Fibroblast of mammary gland (primary cell): ENCODE measurements at places on chromosomes 3 and 15.

DNA sequence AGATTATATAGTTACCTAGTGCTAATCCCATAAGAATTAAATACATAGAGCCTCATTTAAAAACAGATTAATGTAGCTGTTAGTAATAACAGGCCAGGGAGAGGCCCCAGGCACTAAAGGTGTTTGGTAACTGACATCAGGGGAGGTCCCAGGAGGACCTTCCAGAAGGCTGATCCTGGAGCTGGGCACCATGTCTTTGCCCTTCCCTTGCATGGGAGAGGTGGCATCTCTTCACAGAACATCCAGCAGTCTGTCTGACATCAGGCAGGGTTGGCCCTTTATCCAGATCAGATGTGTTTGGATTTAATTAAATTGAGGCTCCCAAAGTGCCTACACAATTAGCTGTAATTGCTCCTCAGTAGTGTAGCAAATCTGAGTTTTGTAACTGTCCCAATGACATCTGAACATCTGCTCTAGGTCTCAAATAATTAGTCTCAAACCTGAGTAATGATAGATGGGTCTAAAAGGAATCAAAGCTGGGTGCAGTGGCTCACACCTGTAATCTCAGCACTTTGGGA lies 53.0 kb downstream of the RLBP1 start:
- no peak for DNase-seq

DNA sequence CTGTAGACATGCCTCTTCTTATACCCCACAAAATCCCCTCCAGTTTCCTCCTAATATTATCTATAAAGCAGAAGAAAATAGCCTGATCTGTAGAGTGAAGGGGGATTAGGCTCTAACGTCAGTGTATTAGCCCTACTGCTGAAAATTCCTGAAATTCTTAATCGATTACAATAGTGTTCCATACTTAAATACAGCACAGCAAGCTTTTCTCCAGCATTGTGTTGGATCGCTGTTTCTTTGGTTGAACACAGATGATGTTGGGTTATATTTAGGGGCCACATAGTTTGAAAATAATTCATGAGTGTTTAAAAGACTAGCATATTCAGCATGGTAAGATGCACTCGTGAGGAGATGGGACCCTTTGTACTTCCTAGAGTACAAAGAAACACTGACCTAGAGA lies 52.5 kb downstream of the PIAS1 start:
- peak; percentile 14 for DNase-seq

DNA sequence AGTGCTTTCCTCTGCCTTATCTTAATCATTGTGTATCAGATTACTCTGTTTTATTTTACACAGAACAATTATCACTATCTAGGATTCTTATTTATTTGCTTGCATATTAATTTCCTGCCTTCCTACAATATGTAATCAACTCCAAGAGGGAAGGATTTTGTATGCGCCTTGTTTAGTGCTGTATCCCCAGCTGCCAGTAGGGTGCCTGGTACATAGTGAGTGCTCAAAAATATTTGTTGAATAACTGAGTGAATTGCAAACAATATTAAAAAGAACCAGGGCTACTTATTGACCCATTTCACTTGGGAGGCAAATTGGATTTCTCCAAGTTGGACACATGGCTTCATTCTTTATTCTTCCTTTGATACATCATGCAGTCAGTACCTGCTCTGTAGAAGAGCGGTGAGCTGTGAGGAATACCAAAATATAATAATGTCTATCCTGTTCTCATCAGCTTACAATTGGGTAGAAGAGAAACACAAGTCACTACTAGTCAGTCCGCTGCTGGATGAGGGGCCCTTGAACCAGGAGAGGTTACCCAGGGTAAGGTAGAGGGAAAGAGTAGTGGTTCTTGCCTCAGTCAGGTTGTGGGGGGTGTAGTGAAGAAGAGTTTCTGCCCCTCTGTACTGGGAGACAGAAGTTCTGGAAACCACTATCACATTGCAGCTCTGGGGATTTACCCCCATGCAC lies 233.9 kb upstream of the ZBTB20 start:
- no peak for DNase-seq

GRCh38 chr3:85979034-85979433 lies 1011.9 kb downstream of the VGLL3 start:
- DNase-seq = no peak

DNA sequence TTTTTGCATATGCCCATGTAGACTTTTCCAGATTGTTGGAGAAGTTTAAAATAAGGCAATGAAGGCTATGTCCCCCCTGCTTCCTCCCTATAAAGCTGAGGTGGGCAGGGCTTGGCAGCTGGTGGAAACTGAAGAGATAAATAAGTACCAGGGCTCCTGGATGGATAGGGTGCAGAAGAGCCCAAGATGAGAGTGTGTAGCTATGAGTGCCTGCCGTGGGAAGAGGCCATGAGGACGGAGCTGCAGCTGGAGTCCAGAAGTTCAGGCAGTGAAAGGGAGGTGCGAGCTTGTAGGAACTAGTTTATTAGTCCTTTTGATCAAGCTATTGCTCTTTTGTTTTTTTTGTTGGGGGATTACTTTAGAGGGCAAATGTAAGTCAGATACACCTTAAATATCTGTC lies 52.4 kb downstream of the PHLDB2 start:
- no peak for DNase-seq

DNA sequence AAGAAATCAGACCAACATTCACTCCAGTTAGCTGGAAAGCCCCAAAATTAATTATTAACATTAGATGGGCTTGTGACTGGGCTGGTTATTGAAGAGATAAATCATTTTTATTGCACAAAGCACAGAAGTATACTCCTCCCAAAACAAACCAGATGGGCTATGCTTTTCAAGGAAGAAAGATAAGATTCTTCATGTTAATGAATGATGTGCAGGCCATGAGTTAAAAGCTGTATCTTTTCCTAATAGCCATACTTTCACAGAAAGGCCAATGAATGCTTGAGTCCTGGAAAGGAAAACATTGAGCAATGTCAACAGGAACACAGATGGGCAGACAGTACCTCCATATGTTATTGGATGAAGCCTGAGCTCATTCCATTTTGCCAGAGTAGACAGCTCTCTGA lies 55.4 kb downstream of the OCA2 start:
- DNase-seq = no peak

DNA sequence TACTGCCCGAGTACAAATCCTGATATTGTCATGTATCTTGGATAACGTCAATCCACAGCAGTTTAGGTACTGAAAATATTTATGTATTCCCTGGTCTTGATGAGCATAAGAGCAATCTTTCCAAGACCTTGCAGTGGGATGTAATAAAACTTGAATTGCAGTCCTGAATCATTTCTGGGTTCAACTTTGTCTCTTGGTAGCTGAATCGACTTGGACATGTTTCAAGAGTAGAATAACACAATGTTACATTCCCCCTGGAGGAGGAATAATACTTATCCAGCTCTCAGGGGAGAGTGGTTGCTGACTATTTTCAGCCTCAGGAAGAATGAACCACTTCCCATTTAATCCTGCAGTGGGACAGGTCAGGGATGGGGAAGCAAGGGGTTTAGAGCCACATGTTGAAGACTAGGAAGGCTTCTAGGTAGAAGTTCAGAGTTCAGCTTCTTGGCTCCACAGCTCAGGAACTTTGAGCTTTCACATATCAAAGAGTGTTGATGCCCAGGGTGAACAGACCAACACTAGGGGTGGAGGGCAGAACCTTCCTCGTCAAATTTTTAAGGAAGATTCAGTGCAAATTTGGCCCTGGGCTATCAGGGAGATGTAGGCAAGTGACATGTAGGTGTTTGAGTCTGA lies 43.4 kb upstream of the GPD1L start:
- peak; percentile 59 for DNase-seq

- DNase-seq = peak; percentile 61
Observed at GRCh38 chr15:63176302-63176701, 13.1 kb upstream of the RAB8B start.

DNA sequence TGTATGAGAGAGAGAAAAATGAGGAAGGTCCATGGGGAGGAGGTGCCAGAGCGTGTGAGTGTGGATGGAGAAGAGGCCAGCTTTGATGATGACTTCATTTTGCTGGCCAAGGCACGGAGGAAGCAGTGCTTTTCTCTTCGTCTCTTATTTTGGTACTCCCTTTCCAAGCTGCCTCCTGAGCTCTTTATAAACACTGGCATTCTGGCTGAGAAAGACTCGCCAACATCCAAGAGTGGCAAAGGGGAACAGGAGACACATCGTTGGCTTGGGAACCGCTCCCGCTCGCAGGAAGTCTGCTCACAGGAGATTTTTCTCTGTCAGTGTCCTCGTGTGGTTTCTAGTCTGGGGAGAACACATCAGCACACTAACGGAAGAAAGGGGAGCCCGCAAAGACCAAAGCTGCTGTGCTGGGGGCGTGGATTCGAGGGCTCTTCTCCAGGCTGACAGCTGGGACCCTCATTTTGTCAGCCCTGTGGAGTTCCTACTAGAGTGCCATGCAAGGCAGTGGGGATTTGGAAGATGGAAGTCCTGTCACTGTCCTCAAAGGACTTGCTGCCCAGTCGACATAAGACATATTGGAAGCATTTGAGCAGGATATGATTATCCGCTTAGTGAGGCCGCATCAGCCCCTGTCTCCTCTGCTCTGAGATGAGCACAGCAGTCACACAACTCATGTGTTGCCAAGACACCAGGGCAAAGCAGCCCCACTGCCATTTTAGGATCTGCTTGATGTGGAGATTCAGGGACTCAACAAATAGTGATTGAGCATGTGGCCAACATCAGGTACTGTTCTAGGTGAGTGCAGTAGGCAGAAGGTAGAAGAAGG lies 8.0 kb upstream of the SEMA4B start:
- DNase-seq = no peak

GRCh38 chr3:73855813-73856212 lies 231.1 kb upstream of the PDZRN3 start:
- no peak for DNase-seq

GRCh38 chr15:40069178-40070165 lies 30.5 kb upstream of the SRP14 start:
- DNase-seq = no peak

DNA sequence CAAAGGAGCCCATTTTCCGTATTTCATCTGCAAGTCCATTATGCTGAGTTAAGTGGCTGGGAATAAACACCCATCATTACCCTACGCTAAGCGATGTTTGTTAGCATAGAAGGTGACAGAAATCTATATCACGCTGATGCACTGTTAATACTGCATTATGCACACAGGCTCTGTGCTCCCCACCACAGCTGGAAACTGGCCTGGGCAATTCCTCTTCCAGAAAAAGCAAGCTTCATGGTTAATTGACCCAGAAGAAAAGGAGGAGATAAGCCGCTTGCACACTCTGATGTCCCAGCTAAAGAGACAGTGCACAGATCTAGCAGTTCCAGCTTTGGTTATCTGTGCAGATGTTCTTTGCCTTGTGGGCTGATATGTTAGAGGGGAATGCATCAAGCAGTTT lies 232.6 kb downstream of the NTRK3 start:
- no peak for DNase-seq

- DNase-seq = peak; percentile 94
Observed at GRCh38 chr3:72336821-72337479, 511.3 kb downstream of the SHQ1 start.

GRCh38 chr3:16844791-16845190 lies 40.0 kb upstream of the PLCL2 start:
- no peak for DNase-seq

DNA sequence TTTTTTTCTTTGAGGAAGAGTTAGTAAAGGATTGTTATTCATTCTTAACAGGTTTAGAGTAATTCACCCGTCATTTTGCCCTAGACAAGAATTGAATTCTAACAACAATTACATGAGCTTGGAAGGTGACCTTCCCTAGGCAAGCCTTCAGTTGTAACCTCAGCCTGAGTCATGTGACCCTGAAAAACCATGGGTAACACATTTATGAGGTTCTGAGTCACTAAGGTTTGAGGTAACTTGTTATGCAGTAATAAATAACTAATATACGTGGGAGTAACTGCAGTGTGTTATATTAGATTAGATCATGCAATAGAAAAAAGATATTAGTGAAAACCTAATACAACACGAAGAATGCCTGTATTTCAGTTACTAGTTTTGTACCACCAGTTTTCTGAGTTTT lies 237.6 kb upstream of the NDN start:
- DNase-seq = no peak

DNA sequence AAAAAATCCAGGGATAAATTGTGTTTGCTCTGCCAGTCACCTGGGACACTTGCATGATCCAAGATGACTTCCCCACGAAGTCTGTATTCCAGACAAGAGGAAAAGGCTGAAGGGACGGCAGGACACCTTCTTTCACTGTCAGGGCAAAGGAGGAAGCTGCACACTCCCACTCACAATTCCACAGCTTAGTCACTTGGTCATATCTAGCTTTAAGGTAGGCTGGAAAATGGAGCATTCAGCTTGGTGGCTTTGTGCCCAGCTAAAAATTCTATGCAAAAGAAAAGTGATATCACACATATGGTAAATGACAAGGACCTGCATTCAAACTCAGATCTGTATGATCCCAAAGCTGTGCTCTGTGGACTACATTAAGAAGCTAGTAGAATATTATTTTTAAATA lies 109.2 kb upstream of the TPM1 start:
- no peak for DNase-seq

GRCh38 chr3:152021951-152022461 lies 148.6 kb downstream of the SUCNR1 start:
- DNase-seq = peak; percentile 53

DNA sequence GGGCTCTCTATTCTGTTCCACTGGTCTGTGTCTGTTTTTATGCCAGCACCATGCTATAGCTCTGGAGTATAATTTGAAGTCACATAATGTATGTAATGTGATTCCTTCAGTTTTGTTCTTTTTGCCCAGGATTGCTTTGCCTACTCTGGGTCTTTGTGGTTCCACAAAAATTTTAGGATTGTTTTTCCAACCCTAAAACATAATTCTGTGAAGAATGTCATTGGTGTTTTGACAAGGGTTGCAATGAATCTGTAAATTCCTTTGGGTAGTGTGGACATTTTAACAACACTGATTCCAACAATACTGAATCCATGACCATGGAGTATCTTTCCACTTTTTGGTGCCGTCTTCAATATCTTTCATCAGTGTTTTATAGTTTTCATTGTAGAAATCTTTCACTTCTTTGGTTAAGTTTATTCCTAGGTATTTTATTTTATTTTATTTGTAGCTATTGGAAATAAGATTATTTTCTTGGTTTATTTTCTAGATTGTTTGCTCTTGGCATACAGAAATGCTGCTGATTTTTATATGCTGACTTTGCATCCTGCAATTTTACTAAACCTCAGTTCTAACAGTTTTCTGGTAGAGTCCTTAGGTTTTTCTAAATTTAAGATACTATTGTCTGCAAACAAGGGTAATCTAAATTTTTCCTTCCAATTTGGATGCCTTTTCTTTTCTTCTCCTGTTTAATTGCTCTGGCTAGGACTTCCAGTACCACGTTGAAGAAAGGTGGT lies 29.7 kb downstream of the TJP1 start:
- no peak for DNase-seq

DNA sequence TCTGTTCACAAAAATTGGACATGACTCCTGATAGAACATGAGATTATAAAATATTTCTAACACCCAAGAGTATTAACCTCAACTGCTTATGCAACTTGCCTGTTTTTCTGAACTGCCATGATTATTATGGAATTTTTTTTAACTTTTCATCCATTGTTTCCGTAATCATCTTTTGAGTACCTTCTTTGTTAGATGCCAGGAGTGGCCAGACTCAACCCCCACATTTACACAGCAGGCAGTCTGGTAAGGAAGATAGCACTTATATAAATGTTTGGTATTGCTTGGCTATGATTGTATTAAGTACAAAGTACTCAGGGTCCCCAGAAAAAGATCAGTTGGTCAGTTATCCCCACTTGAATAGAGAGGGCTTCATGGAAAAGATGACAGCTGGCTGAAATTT lies 74.3 kb downstream of the CRYBG3 start:
- DNase-seq = no peak

- DNase-seq = no peak
Observed at GRCh38 chr3:184741798-184742675, 30.2 kb upstream of the MAGEF1 start.

- DNase-seq = peak; percentile 94
Observed at GRCh38 chr3:149657926-149658743, at the start of gene WWTR1. WWTR1 (minus strand) TSS chr3:149658025; CDS start chr3:149657306, 719 bp downstream.

- DNase-seq = no peak
Observed at GRCh38 chr3:183551930-183552329, 3.6 kb downstream of the KLHL6 start.
